ENCODE measurements at places on chromosomes 1 and 21.

- DNase-seq = no peak
Observed at GRCh38 chr1:167137332-167137781, 43.5 kb downstream of the STYXL2 start.

DNA sequence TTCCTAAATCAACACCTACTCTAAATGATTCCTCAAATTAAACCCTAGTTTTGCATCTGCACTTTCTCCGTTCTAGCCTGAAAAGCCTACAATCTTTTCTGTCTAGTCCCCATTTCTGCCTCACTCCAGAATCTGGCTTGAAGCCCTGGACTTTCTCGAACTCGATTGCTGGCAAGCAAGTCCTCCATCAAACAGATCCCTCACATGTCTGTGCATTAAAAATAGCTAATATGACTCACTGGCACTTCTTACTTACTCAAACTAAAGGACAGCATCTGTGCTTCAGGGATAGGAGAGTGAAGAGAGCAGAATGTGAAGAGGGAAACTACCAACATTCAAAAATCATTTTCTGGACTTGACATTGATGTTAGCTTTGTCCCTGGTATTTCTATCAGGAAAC, 51.8 kb upstream of the CXADR start:
- no peak for DNase-seq

DNA sequence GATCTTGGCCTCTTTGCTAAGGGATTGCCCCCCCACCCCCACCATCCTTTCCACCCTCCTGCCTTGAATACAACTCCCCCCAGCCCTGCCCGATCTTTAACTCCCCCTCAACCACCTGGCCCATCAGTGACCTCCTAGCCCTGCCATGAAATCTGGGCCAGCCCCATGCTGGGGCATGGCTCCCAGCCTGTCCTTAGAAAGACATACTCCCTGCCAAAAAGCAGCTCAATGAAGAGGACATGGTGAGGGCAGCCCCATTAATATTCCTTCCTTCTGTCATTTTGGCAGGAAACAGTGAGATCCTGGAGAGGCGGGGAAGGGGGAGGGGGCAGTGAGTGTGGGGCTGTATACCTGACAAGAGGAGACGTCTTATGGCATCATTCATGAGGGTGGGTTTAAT, 66.8 kb upstream of the DISP3 start:
- DNase-seq = no peak

DNA sequence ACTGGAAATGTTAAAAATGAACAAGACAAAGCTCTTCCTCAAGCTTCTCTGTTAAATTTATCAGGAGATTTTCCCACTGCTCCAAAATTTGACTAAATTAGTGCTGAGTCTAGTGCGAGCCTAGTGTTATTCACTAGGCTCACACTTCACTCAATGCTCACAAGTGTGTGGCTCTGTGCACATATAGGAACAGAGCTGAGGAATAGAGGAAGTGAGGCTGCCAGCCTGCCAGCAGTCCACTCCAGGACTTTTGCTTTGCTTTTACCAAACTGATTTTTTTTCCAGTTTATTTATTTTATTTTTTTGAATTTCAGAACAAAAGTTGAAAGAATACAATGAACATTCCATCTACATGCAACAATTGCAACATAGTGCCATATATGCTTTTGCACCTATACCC, 87.2 kb downstream of the VAV3 start:
- DNase-seq = no peak

GRCh38 chr1:47993416-47993740, 3.8 kb downstream of the TRABD2B start:
- DNase-seq = no peak

- no peak for DNase-seq
Observed at GRCh38 chr1:59066236-59066635, 230.7 kb upstream of the FGGY start.

GRCh38 chr1:191074881-191075280, 597.2 kb upstream of the BRINP3 start:
- no peak for DNase-seq

GRCh38 chr1:62397301-62397700, 39.5 kb upstream of the USP1 start:
- no peak for DNase-seq

- DNase-seq = no peak
Observed at GRCh38 chr1:215416497-215416896, 150.6 kb upstream of the KCTD3 start.

DNA sequence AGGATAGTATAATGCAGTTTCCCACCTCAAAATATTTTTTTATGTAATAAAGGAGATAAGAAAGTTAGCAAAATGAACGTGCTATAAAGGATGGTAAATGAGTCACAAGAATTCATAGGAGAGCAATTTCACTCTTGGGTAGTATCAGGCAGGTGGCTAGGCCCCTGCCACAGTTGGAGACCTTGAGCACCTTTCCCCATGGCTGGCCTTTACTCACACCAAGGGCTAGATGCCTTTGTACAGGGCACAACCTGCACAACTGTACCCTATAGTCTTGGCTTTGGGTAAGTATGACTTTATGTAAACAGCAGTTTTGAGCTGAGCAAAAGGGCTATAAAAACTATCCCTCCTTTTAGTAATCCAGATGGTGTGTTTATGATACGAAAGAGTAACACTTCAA, 85.1 kb downstream of the CTH start:
- no peak for DNase-seq

- no peak for DNase-seq
Observed at GRCh38 chr1:245111073-245111472, 43.7 kb upstream of the KIF26B start.

- DNase-seq = peak; percentile 46
Observed at GRCh38 chr1:209364716-209365115, 218.8 kb upstream of the CAMK1G start.

DNA sequence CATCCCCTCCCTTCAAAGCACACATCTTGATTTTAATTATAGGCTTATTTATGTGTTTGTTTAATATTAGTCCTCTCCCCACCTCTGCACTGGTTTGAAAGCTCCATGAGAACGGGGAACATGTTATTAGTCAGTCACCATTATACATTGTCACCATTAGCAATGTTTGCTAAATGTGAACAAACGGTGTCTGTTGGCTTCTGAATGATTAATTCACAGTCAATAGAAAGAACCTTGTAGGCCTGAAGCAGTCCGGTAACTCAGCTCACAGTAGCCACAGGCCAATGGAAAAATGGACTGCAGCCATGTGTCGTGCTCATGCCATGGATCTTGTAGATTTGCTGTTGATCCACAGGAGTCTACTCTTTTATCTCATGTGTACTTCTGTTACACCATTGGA, 49.7 kb upstream of the NHLH2 start:
- no peak for DNase-seq

DNA sequence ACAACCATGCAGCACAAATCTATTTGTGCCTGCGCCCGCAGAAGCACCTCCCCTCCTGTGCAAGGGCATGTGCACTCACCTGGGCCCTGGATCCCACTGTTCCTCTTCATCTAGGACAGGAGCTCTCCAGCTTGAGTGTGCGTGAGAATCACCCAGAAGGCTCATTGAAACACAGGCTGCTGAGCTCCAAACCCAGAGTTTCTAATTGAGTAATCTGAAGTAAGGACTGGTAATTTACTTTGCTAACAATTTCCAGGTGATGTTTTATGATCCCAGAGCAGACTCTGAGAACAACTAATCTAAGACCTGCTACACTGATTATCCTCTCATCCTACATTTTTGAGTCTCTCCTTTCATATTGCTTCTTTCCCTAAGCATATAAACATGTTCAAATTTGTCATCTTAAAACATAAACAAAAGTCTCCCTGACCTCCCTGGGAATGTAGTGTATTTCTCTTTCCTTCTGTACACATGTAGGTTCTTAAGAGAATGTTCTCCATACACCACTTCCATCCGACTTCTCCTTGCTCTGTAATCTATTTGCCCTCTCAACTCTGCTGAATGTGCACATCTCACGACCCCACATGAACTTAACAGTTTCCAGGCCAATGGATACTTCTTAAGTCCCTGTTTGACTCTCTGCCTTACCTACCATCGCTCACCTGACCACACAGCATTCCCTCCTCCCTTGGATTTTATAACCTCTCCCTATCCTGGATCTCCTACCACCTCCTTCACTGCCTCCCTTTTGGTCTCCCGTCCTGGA, 522.5 kb downstream of the SMYD3 start:
- no peak for DNase-seq

GRCh38 chr1:18668750-18669404, 38.2 kb downstream of the PAX7 start:
- DNase-seq = peak; percentile 96

- DNase-seq = no peak
Observed at GRCh38 chr1:88922214-88922613, 30.8 kb upstream of the GTF2B start.

GRCh38 chr1:25501235-25502058, 42.0 kb upstream of the LDLRAP1 start:
- DNase-seq = no peak

GRCh38 chr1:84353695-84354094, 44.6 kb upstream of the DNASE2B start:
- DNase-seq = no peak

DNA sequence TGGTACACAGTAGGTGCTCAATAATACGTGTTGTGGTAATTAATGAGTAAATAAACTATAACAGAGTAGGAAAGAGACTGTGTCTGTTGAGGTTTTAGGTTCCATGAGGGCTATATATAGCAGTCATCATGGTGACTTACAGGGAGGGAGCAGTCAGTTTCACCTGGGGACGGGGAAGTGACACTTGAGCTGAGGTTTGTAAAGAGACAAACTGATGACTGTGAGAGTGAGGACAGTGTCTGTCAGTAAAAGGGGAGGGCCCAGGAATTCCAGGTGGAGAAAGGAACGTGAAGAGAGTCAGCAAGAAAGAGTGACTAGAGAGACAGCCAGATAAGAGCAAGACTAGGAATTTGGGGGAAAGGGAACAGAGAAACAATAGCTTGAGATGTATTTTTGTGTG, 30.2 kb downstream of the ABCA4 start:
- no peak for DNase-seq

GRCh38 chr21:41045534-41046268, 122.3 kb upstream of the BACE2 start:
- no peak for DNase-seq

DNA sequence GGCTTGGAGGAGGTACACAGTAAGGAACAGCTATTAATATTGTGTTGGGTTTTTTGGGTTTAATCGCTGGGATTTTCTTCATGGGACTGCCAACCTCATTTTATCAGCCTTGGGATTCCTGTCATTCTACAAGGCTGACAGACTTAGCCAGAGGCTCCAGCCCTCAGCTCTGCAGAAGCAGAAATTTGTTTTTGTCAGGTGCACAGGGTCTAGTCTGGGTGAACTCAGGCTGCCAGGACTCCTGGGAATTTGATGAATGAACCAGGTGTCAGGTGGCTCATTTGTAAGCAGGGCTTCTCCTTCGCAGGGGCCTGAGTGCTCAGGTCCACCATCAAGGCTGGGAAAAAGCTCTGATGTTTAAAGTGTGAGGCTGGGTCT, 11.5 kb upstream of the ZNF362 start:
- DNase-seq = no peak

GRCh38 chr1:207316622-207317391, 4.7 kb upstream of the CD55 start:
- DNase-seq = peak; percentile 66

DNA sequence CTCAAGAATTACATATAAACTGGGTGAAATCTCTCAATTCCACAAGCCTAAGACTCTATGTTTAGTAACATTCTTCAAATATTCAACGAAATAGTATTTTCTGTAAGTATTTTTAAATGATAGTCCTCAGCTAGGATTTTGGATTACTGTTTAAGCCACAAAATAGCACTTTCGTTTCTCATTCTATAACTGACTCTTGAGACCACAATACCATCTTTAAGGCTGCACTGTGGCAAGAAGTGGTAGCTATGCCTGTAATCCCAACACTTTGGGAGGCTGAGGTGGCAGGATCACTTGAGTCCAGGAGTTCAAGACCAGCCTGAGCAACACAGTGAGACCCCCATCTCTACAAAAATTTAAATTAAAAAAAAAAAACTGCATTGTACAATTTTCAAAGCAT, 126.7 kb downstream of the CDC42BPA start:
- no peak for DNase-seq

DNA sequence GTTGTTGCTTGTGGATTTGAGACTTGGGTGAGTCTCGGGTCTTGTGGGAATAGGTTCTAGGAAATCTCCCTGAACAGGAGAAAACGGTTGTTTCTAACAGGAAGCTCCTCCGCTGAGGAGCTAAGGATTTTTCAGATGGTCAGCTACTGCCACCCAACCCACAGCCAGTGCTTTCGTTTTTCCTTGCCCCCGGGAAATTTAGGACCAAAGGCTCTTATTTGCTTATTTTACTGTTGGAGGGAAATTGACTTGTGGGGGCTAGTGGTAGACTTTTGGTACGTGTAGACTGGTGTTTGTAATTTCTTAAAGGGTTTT, 792 bp downstream of the SNX7 start:
- DNase-seq = no peak

DNA sequence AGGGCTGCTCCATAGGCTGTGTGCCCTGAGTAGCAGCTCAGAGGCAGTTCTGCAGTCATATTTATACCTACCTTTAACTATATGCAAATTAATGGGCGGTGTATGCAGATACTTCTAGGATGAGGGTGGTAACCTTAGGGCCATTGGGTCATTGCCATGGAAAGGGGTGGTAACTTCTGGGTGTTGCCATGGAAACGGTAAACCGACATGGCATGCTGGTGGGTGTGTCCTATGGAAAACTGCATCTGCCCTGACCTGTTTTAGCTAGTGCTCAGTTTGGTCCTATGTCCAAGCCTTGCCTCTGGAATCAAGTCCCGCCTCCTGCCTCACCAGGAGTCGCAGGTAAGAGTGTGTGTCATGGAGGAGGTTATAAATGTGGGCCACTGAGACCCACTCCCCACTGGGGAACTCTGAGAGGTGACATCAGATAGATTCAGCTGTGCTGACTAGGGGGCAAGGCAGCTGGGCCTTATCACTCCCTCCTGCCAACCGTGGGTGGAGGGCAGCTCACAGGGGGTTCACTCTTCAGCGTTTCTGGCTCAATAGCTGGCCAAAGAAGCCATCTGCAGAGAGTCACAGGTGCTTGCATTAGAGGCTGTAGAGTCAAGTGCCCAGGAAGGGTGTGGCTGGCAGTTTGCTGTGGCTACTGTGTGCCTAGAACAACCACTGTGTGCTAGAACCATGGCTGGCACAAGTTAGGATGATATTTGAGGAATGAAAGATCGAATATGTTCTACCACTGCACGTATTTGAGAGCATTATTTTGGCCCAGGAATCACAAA, 19.0 kb downstream of the BACE2 start:
- DNase-seq = no peak

DNA sequence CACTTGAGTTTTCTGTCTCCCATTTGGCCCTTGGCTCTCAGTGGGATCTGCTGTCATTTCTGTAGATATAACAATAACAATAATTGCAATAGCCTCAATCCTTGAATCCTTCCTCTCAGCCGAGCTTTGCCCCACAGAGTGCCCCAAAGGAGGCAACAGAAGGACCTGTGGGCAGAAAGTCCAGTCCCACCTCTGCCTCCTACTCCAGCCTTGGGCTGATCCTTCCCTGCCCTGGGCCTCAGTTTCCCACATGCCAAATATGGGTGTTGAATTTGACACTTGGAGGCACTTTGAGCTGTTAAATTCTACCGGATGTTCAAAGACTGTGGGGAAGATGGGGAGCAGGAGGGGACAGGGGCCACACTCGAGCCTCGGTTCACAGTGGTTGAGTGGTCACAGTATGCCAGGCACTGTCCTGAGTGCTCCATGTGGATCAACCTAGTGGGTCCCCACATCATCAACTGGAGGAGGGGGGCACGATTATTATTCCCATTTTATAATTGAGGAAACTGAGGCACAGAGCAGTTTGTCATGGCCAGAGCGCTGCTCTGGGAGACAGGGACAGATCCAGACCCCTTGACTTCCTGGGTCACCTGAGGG, 307.1 kb downstream of the MATN1 start:
- peak; percentile 11 for DNase-seq

- no peak for DNase-seq
Observed at GRCh38 chr21:33755354-33755753, 113.1 kb downstream of the ITSN1 start.

GRCh38 chr1:174123843-174124242, 35.5 kb upstream of the RABGAP1L start:
- no peak for DNase-seq

All from RWPE2 (cell line).